ENCODE measurements at places on chromosomes 13 and 19.

DNA sequence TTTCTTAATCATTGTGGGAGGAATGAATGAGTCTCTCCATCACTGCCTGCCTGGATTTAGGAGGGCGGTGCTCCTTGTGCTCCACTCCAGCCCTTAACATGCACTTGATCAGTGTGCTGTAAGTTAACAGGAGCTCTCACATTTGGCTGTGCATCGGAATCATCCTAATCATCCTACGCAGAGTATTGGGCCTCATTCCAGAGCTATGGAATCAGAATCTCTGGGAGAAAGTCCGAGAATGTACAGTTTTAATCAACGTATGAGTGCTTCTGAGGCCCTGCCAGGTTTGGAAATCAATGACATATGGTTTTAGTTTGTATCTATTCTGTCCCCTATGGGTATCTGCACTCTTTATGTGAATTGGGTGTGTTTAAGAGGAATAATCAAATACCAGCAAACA lies 34.9 kb upstream of the DCLK1 start:
- DNase-seq = no peak

- DNase-seq = no peak
Measured at GRCh38 chr19:33458171-33458633, 63.4 kb downstream of the PEPD start.

GRCh38 chr19:39424934-39425333 lies 10.8 kb downstream of the RPS16 start:
- DNase-seq = no peak

DNA sequence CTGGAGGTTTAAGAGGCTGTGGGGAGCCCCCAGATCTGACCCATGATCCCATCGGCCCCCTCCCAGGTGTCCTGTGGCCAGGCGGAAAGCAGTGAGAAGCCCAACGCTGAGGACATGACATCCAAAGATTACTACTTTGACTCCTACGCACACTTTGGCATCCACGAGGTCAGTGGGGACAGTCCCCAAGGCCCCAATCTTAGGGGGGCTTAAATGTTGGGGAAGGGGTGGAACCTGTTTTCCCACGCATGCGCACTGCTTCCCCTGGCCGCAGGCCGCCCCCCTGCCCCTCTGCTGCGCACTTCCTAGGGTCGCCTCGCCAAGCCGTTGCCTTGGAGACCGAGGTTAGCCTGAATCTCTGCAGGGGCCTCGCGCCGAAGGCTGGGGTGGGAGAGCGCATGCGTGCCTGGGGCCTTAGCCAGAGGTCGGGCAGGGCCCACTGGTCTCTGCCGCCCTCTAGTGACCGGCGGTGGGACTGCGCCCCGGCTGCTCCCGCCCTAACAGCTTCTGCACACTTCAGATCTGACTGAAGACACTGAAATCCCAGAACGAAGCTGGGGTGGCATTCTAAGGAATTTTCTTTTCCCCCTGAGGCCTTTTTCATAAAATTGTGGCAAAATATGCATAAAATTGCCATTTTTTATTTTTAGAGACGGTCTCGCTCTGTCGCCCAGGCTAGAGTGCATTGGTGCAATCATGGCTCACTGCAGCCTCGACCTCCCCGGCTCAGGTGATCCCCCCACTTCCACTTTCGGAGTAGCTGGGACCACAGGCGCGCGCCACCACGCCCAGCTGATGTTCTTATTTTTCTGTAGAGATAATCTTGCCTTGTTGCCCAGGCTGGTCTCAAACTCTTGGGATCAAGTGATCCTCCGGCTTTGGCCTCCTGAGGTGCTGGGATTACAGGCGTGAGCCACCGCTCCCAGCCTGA lies 3.6 kb downstream of the PRMT1 start:
- peak; percentile 78 for DNase-seq

DNA sequence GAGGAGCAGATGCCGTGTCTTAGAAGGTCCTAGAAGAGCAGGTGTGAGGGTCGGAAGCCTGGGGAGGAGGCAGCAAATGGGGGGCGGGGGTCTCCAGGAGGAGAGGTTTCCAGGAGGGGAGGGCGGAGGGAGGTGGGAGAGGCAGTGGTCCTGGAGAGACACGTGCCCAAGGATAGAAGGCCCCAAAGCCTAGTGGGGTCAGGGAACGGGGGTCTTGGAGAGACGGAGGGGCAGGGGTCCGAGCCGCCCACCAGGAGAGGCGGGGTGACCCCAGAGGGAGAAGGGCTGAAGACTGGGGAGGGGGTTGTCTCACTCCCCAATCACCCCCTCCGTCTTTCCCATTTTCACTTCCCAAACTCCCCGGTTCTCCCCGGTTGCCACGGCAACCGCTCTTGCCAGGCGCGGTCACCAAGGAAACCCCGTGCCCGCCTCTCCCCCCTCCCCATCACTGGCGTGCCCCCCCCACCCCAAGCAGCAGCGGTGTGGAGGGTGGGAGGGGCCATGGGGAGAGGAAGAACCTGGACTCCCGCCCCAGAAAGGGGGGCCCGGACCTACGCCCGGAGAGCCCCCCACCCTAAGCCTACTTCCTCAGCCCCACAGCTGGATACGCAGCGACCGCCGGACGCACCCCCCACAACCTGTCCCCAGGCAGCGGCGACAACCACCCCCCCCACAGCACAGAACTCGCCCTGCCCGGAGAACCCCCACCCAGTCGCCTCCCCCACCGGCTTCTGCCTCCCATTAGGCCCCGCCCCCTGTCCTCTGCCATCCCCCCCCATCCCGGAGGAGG lies 988 bp downstream of the LRRC4B start:
- no peak for DNase-seq

DNA sequence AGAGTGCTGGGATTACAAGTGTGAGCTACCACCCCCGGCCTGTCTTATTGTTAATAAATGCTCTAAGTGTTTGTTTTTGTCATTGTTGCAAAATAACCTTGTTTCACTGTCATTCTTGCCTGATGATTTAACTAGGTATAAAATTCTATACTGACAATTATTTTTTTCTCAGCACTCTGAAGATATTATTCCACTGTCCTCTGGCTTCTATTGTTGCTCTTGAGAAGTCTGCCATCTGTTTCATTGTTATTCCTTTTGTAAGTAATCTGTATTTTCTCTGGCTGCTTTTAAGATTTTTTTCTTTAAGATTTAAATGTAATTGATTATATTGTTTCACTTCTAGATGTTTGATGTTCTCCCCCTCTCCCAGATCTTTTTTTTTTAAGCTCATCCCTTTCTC lies 17.6 kb downstream of the ZNF420 start:
- DNase-seq = no peak

- DNase-seq = no peak
Measured at GRCh38 chr19:18254546-18255503, 19.4 kb downstream of the IQCN start.

DNA sequence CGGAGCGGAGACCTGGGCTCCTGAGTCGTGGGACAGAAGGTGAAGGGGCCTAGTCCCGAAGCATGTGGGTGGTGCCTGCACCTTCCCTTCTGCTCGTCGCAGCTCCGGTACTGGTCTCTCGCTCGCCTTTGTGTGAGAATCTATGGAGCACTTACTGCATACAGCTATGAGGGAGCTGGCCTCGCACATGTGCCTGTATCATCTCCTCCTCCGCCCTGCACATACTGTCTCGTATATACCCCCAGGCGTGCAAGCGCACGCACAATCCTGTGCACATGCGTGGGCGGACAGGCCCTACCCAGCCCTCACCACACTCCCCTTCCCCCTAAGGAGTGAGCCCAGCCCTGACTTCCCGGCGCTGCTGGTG lies 8.7 kb downstream of the PIK3R2 start:
- no peak for DNase-seq

DNA sequence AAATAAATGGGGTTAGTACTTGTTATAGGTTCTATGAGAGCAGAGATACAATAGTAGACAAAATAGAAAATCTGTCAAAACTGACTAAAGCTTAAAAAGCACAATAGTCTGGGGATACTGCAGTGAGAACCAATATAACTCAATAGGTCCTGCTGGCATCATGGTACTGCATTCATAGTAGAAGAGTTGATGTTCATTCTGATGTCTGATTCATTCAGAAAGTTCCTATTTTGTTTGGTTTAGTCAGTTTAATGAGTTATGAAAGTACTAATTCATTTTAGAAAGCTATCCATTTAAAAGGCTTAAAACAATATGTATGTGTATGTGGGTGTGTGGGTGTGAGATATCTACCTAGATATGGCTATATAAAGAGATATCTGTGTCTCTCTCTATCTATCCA lies 152.8 kb downstream of the LHFPL6 start:
- DNase-seq = no peak

DNA sequence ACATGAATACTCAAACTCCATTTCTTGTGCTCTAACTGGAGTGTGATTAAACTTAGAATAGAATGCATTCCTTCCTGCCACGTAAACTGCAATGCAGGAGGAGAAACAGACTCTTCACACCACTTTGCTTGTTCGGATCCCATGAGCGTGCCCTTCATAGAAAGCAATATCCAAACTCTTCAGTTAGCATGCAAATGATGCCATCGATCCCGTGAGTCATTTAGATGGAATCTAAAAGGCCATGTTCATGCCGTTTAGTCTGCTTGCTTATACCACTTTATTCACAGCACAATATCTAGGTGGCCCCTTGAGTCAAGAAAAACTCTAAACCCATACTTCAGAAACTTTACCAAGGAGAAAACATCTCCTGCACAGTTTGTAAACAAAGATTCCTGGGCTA lies 225.8 kb downstream of the OXGR1 start:
- DNase-seq = no peak

DNA sequence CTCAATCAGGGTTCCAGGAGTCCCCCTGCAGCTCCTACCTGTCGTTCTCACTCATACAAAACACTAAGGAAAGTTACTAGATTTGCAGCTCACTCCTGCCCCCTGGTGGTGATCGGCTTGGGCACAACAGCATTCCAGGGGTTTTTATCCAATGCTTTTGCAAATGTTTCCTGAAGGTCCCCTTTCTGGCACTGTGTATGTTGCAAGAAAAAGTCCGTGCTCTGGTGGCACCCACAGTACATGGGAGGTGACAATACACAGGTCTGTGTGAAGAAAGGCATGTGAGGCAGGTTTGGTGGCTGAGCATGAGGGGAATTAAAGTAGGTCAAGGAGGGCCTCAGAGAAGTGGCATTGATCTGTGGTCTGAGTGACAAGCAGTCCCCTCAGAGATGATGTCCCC lies 8.6 kb upstream of the TYK2 start:
- DNase-seq = peak; percentile 71

DNA sequence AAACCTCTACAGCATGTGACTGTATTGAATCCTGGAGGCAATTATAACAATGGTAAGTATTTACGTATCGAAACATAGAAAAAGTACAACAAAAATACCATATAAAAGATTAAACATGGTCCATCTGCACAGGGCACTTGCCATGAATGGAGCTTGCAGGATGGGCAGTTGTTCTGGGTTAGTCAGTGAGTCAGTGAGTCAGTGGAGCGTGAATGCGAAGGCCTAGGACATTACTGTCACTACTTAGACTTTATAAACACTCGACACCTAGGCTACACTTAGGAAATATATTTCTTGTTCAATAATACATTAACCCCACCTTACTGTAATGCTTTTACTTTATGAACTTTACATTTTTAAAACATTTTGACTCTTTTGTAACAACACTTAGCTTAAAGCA lies 35.6 kb upstream of the TMTC4 start:
- DNase-seq = no peak

DNA sequence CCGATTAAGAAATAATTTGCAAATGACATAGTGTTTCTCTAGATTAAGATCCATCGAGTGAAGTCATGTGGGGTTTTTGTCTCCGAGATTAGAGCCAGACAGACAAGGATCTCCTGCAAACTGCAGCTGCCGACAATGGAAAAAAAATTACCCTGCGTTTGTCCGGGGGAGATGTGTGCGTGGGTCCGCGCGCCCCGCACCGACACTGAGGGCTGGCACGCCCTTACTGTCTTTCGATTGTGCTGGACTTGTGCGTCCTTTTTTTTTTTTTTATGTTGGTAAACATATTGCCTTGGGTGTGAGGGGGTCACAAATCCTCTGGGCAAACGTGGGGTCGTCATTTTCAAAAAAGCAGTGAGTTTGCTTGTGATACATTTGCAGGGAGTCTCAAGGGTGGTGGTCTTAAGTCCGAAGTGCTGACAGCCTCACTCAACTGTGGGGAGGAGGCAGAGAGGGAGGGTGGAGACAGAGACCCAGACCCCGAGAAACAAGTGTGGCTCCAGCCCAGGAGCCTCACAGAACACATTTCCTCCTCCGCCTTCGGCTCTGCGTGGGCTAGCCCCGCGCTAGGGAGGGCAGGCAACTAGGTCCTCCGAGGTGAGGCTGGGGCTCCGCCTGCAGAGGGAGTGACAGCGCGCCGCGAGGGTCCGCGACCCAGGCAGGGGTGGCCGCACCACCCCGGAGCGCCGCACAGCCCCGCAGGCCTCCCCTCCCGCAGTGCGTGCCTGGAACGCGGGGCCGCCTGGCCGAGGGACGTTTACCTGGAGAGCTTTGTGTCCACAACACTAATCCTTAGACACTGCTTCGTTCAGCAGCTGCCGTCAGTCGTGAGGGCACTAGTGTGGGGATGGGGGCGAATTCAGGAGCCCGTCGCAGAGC lies 11.7 kb upstream of the SOX1 start:
- no peak for DNase-seq

- DNase-seq = no peak
Measured at GRCh38 chr19:6062961-6063575, 47.2 kb downstream of the RFX2 start.

DNA sequence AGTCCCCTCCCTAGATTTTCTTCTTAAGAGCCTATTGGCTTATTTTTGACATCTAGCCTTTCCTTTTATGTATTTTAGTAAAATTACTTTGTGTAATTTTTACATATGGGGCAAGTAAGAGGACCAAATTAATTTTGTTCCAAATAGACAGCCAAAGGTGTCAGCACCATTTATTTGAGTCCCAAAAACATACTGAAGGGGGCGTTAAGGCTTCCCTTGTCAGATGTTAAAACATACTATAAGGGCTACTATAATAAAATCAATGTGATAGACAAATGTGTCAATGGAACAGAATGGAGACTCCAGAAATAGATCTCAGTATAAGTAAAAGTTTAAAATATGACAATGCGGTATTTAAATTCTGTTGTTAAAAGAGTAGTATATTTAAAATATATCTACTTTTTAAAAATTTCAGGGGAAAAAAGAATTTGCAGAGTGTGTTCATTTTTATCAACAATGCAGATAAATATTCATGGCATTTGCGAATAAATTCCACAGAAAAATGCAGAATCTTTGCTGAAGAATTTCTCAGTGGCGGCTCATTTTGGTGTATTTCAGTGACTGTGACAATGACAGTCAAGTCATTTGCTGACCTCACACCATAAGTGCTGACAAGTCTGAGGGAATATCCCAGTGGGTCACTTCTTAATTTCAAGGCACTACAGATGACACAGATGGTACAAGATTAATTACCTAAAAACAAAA lies 133.7 kb downstream of the MTUS2 start:
- DNase-seq = no peak

GRCh38 chr13:46881621-46882020 lies 15.2 kb downstream of the HTR2A start:
- DNase-seq = no peak

- no peak for DNase-seq
Measured at GRCh38 chr19:39218230-39219007, 14.4 kb upstream of the SYCN start.

- DNase-seq = no peak
Measured at GRCh38 chr13:53028637-53029203, at the start of gene OLFM4. TSS of gene OLFM4 (plus strand) at chr13:53028813. CDS start at chr13:53028837, 24 bp downstream.

- DNase-seq = no peak
Measured at GRCh38 chr19:2275588-2276428, 6.2 kb downstream of the PEAK3 start.

GRCh38 chr13:49132479-49133002 lies 87.6 kb upstream of the MLNR start:
- no peak for DNase-seq

Data from IMR-90 (cell line).